ENCODE measurements at places on chromosomes 2 and 18.

GRCh38 chr2:18701981-18702380 lies 112.6 kb upstream of the NT5C1B start:
- no peak for DNase-seq

- DNase-seq = no peak
Measured at GRCh38 chr2:199606193-199606780, 148.5 kb upstream of the SATB2 start.

- DNase-seq = no peak
Measured at GRCh38 chr2:159168707-159169106, 117.8 kb downstream of the WDSUB1 start.

DNA sequence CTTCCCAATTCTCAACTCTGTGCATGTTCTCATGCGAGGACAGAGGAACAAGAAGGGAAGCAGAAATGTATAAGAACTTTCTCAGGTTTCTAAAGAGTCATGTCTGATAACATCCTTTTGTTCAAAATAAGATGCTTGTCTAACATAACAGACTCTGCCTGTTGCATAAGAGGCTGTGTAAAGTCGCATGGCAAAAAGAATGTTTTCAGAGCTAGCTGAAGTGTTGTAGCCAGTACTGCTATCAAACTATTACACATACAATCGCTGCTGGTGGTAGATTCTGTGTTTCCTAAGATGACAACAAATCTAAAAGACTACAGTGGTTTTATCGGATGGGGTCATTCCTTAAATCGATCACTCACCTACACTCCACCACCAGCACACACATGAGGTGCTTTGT lies 487.5 kb downstream of the IRS1 start:
- no peak for DNase-seq

DNA sequence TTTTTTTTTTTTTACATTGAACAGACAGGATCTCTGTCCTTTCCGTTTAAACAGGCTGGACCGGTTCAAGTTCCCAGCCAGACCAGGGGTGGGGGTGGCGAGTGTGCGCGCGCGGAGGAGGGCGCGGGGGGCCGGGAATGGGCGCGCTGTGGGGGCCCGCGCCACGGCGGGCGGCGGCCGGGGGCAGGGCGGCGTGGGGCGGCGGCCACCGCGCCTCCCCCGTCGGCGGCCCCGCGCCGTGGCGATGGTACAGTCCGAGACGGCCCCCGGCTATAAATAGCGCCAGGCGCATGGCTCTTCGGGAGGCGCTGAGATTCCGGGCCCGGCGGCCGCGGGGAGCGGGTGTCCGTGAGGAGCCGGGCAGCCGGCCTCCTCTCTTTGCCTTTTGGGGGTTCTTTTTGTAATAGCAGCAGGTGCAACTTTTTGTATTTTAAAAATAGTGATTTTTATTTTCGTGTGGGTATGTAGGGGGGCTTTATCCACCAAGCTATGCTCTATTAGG lies 430 bp upstream of the CELF4 start:
- no peak for DNase-seq

DNA sequence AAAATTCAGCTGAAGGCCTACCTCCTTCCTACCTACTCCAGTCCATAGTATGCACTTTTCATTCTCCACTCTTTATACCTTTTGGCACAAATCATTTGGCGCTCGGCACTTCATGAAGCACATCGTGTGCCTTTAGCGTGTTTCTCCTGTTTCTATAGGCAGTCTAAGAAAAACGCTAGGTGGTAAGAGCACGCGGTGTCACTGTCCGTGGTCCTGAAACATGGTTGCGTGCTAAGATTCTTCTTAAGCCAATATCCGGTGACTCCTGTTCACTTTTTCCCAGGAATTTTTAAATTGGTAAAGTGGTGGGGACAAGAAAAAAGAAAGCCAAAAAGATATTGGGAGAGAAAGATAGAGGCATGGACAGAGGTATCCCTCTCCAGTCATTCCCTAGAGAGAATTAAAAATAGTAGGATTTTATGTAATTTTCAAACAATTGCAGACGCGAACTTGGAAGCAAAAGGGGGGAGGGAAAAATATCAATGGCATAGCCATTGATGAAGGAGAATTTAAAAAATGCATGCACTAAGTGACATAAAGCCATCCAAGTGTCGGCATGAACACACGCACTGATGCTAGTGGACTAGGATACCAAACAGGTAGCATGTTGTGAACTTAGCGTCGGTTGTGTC lies 1.4 kb upstream of the CTNNA2 start:
- DNase-seq = no peak

GRCh38 chr2:63734510-63734909 lies 107.2 kb upstream of the UGP2 start:
- no peak for DNase-seq

- peak; percentile 54 for DNase-seq
Measured at GRCh38 chr18:79681484-79682387, 2.1 kb downstream of the CTDP1 start.

- no peak for DNase-seq
Measured at GRCh38 chr2:176130957-176131847, 1.7 kb downstream of the HOXD8 start.

- no peak for DNase-seq
Measured at GRCh38 chr2:17543131-17543660, 2.7 kb downstream of the VSNL1 start.

GRCh38 chr2:42084231-42084671 lies 36.4 kb downstream of the PKDCC start:
- DNase-seq = no peak

DNA sequence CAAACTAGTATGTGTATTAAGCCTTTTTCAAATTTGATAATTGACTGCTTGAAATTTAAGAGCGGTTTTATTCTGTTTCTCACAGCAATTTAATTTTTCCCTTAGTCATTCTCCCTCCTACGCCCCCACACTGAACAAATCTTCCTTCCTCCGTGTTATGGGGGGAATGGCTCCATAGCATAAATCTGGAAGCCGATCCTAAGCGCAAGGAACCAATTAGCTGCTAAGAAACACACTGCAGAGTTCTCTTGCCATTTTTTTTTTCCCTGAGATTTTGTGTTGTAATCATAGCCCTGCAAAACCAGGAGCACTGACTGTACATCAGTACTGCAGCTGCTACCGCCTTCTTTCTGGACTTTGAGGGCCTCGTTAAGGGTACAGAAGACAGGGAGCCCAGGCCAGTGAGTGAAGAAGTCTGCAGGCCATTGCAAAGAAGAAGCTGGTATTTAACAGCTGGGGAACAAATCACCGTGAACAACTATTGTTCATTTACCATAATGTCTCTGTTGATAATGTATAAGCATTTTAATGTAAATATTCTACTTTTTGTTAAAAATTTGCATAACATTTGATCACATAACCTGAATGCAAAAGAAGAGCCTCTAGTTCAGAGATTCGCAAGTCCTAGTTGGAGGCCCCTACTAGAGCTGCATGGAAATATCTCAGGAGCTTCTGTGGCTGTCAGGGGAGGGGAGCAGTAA lies 264.0 kb downstream of the LRATD1 start:
- no peak for DNase-seq

DNA sequence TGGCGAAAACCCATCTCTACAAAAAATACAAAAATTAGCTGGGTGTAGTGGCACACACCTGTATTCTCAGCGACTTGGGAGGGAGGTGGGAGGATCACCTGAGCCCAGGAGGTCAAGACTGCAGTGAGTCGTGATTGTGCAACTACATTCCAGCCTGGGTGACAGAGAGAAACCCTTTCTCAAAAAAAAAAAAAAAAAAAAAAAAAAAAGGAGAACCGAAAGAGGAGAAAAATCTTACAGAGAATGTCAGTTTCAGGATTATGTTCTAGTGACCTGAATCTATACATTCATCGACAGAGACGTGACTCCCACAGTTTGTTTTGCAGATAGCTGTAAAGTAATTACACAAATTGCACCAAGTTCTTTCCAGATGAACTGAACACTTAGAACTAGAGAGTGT lies 187.8 kb downstream of the FTCDNL1 start:
- DNase-seq = no peak

DNA sequence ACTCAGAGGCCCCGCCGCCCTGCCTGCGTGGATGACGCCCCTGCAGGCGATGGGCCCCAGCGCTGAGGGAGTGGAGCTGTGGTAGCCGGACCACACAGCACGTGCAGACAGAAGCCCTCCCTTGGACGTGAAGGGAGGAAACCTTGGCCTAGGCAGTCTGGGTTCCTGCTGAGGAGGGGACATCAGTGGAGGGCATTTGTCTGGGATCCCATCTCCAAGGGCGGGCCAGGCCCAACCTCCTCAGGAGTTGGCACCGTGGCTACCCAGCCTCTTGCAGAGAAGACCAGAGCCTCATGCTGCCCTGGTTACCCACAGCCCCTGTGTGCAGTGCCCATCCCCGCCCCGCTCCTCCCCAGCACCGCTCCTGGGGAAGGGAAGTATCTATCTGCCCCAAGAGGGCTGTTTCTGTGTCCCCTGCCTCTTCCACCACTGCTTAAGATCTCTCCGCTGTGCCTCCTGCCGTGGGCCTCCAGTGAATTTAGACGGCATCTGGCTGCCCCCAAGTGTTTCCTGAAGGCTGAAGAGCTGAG lies 241.8 kb downstream of the KLHL29 start:
- no peak for DNase-seq

- DNase-seq = peak; percentile 7
Measured at GRCh38 chr2:102367331-102367971, 11.9 kb downstream of the IL18R1 start.

GRCh38 chr2:64391940-64392339 lies 62.0 kb upstream of the LGALSL start:
- DNase-seq = no peak

GRCh38 chr2:197931661-197932312 lies 127.4 kb downstream of the PLCL1 start:
- no peak for DNase-seq

Data from activated CD4-positive, alpha-beta T cell treated with anti-CD3 and anti-CD28 coated beads, Interleukin-2, amount 50 U/mL, for 4 hours (primary cell).